Thoracic aorta (tissue), 2 donors: ENCODE measurements at places on chromosomes 7 and 10. TPM values are rescaled to one million over a fixed set of nuclear protein-coding genes. Genes with fewer than 3 reads are reported as not detected.
A peak's percentile ranks its signal among the peaks of the same experiment; 100 is the strongest.

The NUDT1 gene
- 15.2 TPM for total RNA-seq

The AGR2 gene
- 25.2 TPM for total RNA-seq

The SUN3 gene
- total RNA-seq: not detected

The SPAM1 gene
- not detected for total RNA-seq

The NKX1-2 gene
- total RNA-seq: not detected

The SLC26A5 gene
- total RNA-seq: not detected

The MYL7 gene
- not detected for total RNA-seq

The NUTM2E gene
- total RNA-seq: not detected

The SPDYE1 gene
- not detected for total RNA-seq

The MBL2 gene
- total RNA-seq: not detected

The TECPR1 gene
- total RNA-seq: 41.6 TPM

The ZNF488 gene
- not detected for total RNA-seq

The PROSER2 gene
- total RNA-seq: 9.5 TPM

The GALNT17 gene
- 17.6 TPM for total RNA-seq

The UPK3B gene
- total RNA-seq: 5.1 TPM

The LRRN3 gene
- total RNA-seq: 3.0 TPM

GRCh38 chr7:84159435-84159834 lies 35.2 kb downstream of the SEMA3A start:
- no peaks in the 10 kb centered on the region for H3K27me3 ChIP-seq
- no peaks in the 10 kb centered on the region for H3K4me1 ChIP-seq
- no peaks in the 10 kb centered on the region for H3K36me3 ChIP-seq

DNA sequence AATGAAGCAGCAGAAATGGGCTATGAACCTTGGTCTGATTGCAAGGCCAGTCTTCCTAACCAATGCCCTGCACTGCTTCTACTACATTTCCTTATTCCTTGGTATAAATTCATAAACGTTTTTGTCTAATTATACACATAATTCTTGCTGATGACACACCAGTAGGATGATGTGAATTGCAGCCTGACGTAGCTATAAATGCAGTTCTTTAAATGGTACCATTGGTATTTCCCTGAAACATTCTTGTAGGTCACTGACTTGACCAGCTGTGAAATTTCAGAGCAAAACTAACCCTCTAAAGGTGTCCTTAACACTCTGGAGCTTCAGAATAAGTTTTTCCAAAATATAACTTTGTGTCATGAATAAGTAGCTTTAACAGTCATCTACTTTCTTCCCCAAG lies 50.8 kb downstream of the IFIT5 start:
- H3K27me3 ChIP-seq: no peaks in the 10 kb centered on the region
- no peak overlapping the region for H3K4me3 ChIP-seq
- no peaks in the 10 kb centered on the region for H3K36me3 ChIP-seq
- H3K4me1 ChIP-seq: no peaks in the 10 kb centered on the region
- no peak for DNase-seq

DNA sequence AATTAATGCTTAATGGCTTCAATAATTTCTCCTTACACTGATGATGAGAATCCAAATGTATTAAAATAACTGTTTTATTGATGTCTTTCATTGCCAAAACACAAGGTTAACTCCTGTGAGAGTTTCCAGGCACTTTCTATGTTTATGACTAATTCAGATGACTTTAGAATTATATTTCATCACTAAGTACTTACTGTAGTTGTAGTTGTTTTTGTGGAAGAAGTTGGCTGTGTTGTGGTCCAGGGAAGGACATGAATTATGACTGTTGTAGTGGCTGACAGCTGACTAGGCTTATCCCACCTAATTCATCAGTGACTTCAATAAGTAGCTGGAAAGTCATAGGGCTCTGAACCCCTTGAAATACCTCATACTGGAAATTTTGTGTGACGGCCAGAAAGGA lies 254.8 kb downstream of the HGF start:
- no peaks in the 10 kb centered on the region for H3K4me1 ChIP-seq
- H3K27ac ChIP-seq: no peak overlapping the region
- H3K36me3 ChIP-seq: no peaks in the 10 kb centered on the region
- DNase-seq: no peak
- H3K4me3 ChIP-seq: no peak overlapping the region
- H3K27me3 ChIP-seq: no peaks in the 10 kb centered on the region

- no peaks in the 10 kb centered on the region for H3K4me1 ChIP-seq
- no peaks in the 10 kb centered on the region for H3K27me3 ChIP-seq
- no peak overlapping the region for H3K27ac ChIP-seq
- no peak overlapping the region for H3K4me3 ChIP-seq
- no peaks in the 10 kb centered on the region for H3K36me3 ChIP-seq
- DNase-seq: no peak
These were observed 275.8 kb upstream of the SEMA3D start for GRCh38 chr7:85462671-85463070.

GRCh38 chr7:150901160-150902035 lies 49.1 kb downstream of the AOC1 start:
- H3K4me3 ChIP-seq: no peak overlapping the region
- no peak for DNase-seq
- H3K4me1 ChIP-seq: peaks cover 13% of the 10 kb centered on the region
- H3K27me3 ChIP-seq: no peaks in the 10 kb centered on the region
- H3K36me3 ChIP-seq: no peaks in the 10 kb centered on the region

- peaks cover 43% of the 10 kb centered on the region for H3K4me1 ChIP-seq
- H3K27ac ChIP-seq: peak overlapping the region; percentile 88
- H3K4me3 ChIP-seq: no peak overlapping the region
- H3K27me3 ChIP-seq: no peaks in the 10 kb centered on the region
- DNase-seq: no peak
- no peaks in the 10 kb centered on the region for H3K36me3 ChIP-seq
These were observed 45.9 kb downstream of the MTURN start for GRCh38 chr7:30180718-30181117.

DNA sequence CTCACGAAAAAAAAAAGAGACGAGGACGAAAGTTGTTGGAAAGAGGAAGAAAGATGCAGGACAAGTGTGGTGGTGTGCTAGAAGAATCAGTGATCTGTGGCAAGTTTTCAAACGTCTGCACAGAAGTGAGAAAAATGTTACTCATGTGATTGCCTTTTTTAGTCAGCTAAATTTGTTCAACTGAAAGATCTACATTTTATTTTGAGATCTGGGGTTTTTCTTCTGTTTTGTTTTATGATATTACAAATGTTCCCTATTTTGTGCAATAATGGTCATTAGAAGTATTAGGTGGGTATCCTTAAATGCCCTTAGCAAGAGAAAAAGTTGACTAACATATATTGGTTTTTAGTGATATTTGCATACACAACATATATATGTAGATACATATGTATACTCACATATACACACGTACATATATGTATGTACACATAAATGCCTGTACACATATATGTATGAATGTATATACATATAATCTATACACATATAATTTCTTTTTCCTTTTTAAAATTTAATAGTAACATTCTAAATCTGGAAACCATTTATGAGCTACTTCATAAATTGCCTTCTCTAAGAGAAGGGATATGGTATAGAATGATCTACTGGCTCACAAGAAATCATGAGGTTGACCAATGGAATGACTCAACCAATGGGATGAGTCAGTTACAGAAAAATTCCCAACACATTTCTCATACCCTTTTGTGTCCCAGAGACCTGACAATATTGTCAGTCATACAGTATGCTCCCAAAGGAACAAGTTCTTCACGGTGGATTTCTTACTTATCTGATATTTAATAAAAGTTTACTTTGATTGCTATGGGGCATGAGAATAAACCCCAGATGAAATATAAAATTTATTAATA lies 38.4 kb downstream of the SLC39A12 start:
- H3K4me1 ChIP-seq: no peaks in the 10 kb centered on the region
- DNase-seq: no peak
- no peaks in the 10 kb centered on the region for H3K27me3 ChIP-seq
- no peak overlapping the region for H3K4me3 ChIP-seq
- no peaks in the 10 kb centered on the region for H3K36me3 ChIP-seq

DNA sequence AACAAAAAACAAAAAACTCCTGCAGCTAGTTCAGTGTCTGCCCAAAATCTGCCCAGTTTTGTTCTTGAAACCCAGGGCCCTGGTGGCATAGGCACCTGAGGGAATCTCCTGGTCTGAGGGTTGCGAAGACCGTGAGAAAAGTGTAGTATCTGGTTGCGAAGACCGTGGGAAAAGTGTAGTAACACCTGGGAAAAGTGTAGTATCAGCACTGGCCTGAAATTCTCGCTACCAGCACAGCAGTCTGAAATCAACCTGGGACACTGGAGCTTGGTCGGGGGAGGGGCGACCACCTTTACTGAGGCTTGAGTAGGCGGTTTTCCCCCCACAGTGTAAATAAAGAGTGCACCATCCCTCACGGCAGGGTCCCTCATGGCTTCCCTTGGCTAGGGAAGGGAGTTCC lies 82.5 kb upstream of the SP4 start:
- no peak overlapping the region for H3K27ac ChIP-seq
- no peak for DNase-seq
- H3K4me3 ChIP-seq: no peak overlapping the region

- no peaks in the 10 kb centered on the region for H3K36me3 ChIP-seq
- H3K27me3 ChIP-seq: no peaks in the 10 kb centered on the region
- H3K4me3 ChIP-seq: peak overlapping the region; percentile 12
- DNase-seq: no peak
These were observed 116.2 kb downstream of the LRMDA start for GRCh38 chr10:75547391-75548298.

DNA sequence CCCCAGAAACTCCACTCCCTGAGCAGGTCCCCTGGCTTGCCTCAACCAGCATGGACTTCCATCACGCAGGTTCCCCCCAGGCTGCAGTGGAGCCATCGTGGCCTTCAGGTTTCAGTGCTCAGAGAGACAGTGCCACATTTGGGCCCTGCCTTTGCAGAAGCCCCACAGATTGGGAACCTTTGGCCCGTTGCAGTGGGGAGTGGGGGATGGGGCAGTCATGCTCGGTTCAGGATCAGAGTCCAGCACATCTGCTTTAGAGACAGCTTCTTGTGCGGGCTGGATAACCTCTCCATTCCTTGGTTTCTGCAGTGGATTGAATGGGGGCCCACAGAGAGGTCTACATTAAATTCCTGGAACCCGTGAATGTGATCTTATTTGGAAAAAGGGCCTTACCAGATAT lies 183.9 kb downstream of the EBF3 start:
- no peak overlapping the region for H3K27ac ChIP-seq
- H3K27me3 ChIP-seq: no peaks in the 10 kb centered on the region
- no peak overlapping the region for H3K4me3 ChIP-seq
- no peaks in the 10 kb centered on the region for H3K36me3 ChIP-seq

DNA sequence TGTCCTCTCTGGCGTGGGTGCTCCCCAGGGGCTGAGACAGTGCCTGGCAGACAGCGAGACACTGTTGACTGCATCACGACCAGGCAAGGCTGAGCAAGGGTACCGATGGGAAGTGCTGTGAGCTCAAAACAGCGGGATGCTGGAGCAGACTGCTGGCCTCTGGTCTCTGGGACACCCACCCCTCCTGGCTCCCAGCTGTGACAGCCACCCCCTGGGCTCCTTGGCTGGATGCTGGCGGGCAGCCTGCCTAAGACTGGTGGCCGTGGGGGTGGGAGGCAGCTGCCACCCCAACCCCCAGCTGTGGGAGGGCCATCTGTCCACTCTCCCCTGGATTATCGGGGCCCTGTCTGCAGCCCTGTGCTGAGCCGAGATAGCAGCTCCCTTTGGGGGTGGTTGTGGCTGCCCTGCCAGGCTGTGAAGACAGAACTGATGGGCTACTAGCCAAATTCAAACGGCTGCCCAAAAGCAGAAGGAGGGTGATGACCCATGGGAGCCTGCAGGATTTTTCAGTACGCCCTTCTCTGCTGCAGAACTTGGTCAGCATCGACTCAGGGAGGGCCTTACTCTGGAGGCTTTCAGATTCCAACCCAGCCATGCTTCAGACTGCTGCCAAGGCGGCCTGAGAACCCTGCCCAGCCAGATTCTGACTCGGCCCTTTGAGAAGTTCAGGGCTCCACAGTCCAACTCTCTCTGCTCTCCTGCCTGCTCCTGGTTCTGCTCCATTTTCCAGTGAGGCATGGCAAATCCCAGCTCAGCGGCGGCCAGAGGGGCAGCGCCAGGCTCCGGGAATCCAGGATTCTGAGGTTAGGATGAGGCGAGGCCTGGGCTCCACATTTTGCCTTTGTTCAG lies 125.3 kb downstream of the NEURL1 start:
- peak overlapping the region; percentile 78 for H3K27ac ChIP-seq
- H3K36me3 ChIP-seq: peaks cover 21% of the 10 kb centered on the region
- no peak overlapping the region for H3K4me3 ChIP-seq
- peaks cover 62% of the 10 kb centered on the region for H3K4me1 ChIP-seq
- H3K27me3 ChIP-seq: no peaks in the 10 kb centered on the region

DNA sequence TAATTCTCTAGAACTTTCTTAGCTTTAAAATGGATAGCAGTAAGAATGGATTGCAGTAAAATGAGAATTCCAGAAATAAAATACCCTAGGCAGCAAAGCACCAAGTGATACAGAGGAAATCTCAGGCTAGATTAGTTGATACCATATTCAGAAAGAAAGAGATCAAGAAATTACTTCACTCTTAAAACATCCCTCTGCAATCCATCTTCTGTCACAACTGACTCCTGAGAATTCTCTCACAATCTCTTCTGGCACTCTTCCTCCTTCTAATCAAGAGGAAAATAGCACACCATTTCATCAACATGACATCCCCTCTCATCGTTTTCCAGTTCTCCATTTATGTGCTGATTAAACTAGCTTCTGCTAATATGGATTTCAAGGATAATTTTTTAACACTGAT lies 42.2 kb upstream of the LAMB1 start:
- H3K27ac ChIP-seq: peak overlapping the region; percentile 5
- H3K4me3 ChIP-seq: no peak overlapping the region
- no peak for DNase-seq
- no peaks in the 10 kb centered on the region for H3K27me3 ChIP-seq
- H3K4me1 ChIP-seq: peaks cover 4% of the 10 kb centered on the region
- no peaks in the 10 kb centered on the region for H3K36me3 ChIP-seq

- H3K27me3 ChIP-seq: no peaks in the 10 kb centered on the region
- peaks cover 29% of the 10 kb centered on the region for H3K36me3 ChIP-seq
- no peak overlapping the region for H3K4me3 ChIP-seq
- H3K4me1 ChIP-seq: peaks cover 9% of the 10 kb centered on the region
These were observed 50.4 kb upstream of the DDC start for GRCh38 chr7:50615519-50616080.

DNA sequence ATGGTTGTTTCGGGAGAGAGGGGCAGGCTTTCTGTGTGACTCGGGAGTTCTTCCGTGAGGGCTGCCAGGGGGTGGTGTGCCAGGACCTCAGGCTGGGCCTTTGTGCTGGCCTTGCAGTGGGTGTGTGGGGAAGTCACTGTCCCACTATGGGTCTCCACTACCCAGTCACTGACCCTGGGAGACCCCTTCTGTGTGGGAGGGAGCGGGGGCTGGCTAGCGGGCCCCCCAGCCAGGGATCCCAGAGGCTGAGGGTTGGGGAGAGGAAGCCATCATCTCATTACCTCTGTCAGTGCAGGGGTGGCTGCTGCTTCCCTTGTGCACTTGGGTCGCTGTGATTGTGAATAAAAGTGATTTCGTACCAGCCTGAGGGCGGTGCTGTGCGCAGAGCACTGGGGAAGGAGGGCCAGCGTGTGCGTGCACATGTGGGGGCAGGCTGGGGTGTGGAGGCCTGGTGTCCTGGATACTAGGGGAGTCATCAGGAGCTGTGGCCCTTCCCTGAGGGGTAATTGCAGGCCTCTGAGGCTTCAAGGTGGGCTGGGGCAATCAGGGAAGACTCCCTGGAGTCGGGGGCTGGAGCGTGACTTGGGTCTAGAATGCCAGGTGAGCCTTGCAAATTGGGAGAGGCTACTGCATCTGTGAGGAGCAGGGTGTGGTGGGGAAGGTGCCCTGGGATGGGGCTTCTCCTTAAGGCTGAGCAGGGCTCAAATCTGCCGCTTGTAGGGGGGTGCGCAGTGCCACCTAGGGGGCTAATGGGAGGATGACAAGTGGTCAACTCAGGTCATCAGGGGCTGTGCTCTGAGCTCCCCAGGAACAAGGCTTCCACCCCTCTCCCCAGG lies 98.9 kb downstream of the NEURL1 start:
- no peaks in the 10 kb centered on the region for H3K36me3 ChIP-seq
- H3K27ac ChIP-seq: no peak overlapping the region
- no peaks in the 10 kb centered on the region for H3K27me3 ChIP-seq
- no peak overlapping the region for H3K4me3 ChIP-seq
